Fibroblast of lung (primary cell): ENCODE measurements at places on chromosomes 2 and 18. TPM values are rescaled to one million over a fixed set of nuclear protein-coding genes. Genes with fewer than 3 reads are reported as not detected.

The CRYGC gene
- total RNA-seq, result not detected in 2 replicates

The SIX3 gene
- not detected in 2 replicates for total RNA-seq

The VWC2L gene
- not detected in 2 replicates for total RNA-seq

The RGPD4 gene
- total RNA-seq, result under 0.01 TPM in 1 of 2 replicates, not detected in the other

The RAB27B gene
- 0.77 and 0.99 TPM in 2 replicates for total RNA-seq

The MRPL53 gene
- total RNA-seq, result 38.0 and 45.4 TPM in 2 replicates

The APCDD1 gene
- 4.9 and 17.3 TPM in 2 replicates for total RNA-seq

The ITGB6 gene
- not detected in 2 replicates for total RNA-seq

The SCYGR4 gene
- not detected in 2 replicates for total RNA-seq

The ADD2 gene
- total RNA-seq, result 2.5 and 2.6 TPM in 2 replicates

The GPBAR1 gene
- total RNA-seq, result under 0.01 TPM in 1 of 2 replicates, not detected in the other

The MC4R gene
- total RNA-seq, result not detected in 2 replicates

The DLX2 gene
- not detected in 2 replicates for total RNA-seq
